Activated T-cell treated with anti-CD3 and anti-CD28 coated beads for 4 hours (primary cell): ENCODE measurements at places on chromosomes 16 and 17.

DNA sequence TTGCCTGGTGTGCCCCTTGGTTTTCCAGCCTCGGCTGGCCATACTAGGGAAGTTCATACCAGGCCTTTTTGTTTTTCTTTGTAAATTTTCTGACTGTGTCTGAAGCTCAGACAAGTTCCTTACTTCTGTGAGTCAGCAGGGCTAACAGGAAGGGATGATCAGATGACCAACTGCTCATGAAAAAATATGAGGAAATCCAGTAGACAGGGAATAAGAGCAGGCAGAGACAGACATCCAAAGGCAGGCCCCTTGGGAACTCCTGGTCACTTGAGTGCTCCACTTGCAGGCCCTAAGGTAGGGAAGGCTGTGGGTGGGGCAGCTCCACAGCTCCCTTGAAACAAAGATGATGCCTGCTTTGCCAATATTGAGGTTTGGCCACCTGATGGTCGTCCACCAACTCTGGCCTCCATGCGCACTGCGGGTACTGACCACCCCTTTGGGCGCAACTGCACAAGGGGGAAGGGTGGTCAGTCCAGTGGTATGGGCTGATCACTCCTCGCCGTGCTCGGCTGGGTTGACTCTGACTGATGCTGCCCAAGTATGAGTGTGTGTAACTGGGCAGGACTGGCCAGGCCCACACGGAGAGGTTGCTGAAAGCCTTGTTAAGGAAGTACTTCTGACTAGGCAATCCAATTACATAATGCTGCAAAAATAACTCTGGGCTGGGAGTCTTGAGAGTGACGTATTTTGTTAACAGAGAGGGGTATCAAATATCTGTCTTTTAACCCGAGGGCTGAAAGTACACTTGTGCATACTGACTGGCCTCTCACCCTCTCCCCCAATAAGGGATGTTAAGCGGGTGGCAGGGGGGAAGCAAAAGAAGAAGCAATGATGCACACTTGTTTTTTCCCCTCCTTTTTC, 20.8 kb upstream of the ZFHX3 start:
- DNase-seq, result no peak

DNA sequence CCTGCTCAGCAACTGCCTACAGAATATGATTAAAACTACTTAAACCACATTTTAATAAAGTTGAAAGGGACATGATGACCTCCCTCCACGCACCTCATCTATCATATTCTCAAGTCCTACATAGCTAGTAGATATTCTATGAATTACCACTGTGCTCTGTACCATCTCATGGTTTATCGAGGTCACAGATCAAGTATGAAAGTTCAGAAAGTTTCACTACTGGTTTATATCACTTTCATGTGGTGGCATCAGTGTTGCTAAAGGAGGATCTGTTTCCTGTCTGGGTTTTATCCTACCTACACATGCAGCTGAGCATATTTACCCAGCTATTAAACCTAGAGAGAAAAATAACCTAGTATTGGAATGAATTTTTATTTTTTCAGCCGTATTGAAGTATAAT, 214.9 kb upstream of the MON1B start:
- no peak for DNase-seq

- DNase-seq, result no peak
Observed at GRCh38 chr17:37813751-37814150, 68.9 kb upstream of the HNF1B start.

GRCh38 chr17:725746-726145, 6.7 kb upstream of the TLCD3A start:
- DNase-seq, result no peak

- DNase-seq, result no peak
Observed at GRCh38 chr16:78684030-78684611, 584.7 kb downstream of the WWOX start.

GRCh38 chr16:3538222-3538621, 37.4 kb downstream of the CLUAP1 start:
- no peak for DNase-seq

- DNase-seq, result no peak
Observed at GRCh38 chr16:22065252-22065651, 27.1 kb upstream of the VWA3A start.

GRCh38 chr17:72152387-72152929, 31.6 kb downstream of the SOX9 start:
- DNase-seq, result no peak

GRCh38 chr17:77408284-77408683, 267.5 kb downstream of the SEC14L1 start:
- DNase-seq, result no peak

DNA sequence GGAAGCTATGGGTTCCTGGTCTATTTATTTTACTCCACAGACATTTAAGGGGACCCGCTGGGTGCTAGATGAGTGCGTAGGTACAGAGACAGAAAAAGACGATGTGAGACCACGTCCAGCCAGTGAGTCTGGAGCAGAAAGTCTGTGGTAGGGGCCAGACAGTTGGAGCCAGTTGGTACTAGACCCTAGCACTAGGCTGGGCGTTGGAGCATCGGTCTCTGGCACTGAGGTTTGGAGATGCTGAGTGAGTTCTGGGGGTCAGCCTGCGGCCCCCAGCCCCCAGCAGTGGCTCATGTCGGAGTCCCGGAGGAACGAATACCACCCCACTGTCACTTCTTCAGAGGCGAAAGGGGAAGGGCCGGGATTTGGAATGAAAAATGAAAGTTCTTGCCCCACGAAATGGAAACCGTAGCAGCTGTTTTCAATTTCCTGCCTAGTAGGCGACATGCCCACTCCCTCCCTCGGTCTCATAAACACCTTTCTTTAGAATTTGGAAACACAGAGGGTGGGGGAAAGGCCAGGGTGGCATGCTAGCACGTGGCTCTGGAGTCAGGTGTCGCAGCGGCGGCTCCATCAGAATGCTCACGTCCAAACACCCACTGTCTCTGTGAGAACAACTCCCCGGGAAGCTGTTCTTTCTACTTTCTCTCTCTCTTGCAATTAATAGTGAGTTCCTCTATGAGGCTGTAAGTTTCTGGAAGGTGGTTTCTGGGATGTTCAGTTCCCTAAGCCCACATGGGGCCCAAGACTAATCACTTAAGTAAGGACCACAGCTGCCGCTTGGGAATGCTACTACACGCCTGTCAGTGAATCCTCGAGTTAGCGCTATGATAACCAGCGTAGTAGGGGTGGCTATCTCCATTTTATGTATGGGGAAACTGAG, 96.8 kb downstream of the IRF8 start:
- no peak for DNase-seq

- no peak for DNase-seq
Observed at GRCh38 chr17:42403150-42403549, 14.9 kb upstream of the STAT3 start.

DNA sequence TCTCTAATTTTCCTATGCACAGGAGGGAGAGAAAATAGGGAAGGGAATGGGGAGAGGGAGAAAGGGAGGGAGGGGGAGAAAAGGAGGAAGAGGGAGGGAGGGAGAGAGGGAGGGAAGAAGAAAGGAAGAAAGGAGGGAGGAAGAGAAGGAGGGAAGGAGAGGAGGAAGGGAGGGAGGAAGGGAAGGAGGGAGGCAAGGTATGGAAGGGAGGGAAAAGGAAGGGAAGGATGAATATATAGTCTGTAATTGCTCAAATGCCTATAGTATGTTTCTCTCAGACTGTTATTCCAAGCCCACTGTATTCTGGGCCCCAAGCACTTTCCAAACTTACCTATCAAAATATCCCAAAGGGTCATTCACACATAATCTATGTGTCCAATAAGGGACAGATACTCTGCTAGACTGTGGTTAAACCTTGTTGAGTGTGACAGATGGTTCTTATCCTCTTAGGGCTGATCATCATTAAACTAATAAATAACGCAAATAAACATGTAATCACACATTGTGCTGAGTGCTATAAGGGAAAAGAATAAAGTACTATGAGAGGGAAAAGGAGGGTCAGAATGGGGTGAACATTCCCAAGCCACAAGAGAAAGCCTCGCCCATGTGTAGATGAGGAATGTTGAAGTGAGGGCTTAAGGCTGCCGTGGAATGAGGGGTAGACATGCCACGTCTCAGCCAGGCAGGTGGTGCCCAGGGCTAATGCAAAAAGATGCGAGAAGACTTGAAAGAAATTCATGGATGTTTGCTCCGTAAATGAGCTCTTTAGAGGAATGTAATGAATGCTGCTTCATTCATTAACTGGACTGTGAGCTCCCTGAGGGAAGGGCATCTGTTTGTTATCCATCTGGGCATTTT, 30.6 kb downstream of the ASIC2 start:
- no peak for DNase-seq

DNA sequence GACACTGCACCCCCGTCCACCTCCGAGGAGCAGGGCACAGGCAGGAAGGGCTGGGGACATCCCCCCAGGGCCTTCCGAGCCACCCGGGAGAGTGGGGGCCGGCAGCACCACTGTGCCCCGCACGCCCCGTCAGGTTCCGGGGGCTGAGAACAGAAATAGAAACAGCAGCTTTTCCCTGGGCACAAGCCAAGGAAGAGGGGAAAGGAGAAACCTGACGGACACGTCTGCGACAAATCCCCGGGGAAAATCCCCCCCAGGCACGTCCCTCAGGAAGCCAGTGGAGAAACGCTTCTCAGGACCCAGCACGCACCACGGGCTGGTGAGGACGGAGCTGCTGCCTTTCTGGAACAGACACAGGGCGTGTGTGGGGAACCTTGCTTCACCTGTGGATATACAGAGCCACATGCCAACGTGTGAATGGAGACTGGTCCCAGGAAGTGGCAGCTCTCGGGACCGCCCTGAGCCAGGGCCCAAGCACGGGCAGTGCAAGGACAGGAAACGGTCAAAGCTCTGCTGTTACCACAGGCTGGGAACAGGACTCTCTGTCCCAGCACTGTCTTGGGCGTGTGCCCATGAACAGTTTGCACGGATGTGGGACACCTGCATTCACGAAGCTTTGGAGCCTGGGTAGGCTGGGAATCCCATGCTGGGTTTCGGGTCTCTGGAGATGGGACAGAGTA, 1.2 kb upstream of the TMEM204 start:
- no peak for DNase-seq

DNA sequence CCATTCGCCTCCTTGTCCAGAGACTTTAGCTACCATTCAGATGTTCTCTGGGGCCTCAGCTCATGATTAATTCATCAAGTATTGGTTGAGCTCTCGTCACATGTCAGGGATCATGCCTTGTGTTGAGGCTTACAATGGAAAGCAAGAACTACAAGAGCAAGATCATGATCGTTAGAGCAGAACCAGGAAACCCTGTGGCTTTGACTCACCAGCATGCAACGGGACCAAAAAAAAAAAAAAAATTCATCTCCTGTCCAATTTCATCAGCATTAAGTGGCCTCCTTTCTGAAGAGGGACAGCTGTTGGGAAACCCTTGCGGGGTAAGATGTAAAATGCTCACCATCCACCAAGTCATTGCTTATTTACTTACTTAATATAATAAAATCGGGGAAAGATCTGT, 12.1 kb upstream of the USP10 start:
- DNase-seq, result no peak

- DNase-seq, result no peak
Observed at GRCh38 chr17:5236938-5237540, 2.4 kb upstream of the SCIMP start.

DNA sequence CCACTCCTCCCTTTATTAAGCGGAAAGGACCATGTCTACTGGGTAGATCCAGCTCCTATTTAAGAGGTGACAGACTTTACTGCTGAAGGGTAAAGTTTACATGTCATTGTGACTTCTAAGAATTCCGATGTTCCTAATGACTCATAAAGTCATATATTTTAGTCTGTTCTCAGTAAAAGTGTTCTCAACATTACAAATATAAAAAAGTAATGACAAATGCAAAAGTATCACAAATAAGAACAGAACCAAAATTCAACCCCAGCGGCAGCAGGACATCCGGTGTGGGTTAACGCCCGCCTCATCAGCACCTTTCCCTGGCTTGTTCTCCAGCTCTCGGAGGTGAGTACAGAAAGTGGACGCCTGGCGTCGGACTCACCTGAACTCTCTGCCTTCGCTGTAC, 6.8 kb downstream of the AXIN1 start:
- no peak for DNase-seq

DNA sequence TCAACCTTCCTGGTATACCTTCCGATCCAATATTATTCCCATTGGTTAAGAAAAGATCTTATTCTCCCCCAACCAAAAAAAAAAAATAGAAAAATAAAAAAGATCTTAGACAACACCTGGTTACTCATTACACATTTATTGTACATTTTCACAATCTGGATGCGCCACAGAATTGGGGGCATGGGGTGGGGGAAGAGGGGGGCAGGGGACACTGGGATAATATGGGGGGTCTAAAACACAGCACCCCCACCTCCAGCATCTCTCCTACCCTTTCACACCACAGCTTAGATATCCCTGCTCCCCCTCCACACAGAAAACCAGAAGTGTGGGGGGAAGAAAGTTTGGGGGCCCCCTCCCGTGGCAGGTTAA, 3.7 kb downstream of the VAMP2 start:
- no peak for DNase-seq

- no peak for DNase-seq
Observed at GRCh38 chr16:83908798-83909197, 9.9 kb downstream of the MLYCD start.

GRCh38 chr16:83878838-83879237, 20.1 kb upstream of the MLYCD start:
- DNase-seq, result no peak

DNA sequence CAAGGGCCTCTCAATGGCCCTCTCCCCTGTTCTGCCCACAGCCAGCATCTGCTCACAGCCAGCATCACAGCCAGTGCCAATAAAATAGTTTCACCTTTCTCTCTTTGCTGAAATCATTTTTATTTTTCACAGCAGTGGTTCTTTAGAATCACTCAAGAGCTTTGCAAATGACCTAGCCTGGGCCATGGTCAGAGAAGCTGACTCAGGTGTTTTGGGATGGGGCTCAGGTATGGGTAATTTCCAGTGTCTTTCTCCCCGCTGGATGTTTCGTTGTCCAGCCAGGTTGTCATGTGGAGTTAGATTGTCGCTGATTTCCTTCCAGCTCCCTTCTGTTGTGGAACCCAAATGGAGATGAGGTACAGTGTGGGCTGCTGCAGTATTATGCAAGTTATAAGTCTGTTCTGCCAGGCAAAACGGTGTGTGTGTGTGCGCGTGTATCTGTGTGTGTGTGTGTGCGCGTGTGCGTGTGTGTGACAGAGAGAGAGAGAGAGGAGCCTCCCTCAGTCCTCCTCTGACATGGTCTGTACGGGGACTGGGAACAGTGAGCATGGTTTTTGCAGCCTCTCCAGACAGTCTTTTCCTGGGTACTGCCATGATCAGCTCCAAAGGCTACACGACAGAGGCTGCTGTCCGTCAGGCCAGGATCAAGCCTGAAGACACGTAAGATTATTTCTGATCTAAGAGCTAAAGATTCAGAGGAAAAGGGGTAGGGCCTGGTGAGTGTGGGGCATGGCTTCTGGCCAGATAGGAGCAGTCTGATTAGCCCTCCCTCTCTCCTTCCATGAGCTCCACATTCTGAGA, 1.4 kb upstream of the PMP22 start:
- no peak for DNase-seq
